Neural progenitor cell (in vitro differentiated cells): ENCODE measurements at places on chromosomes 16 and 17. TPM values are rescaled to one million over a fixed set of nuclear protein-coding genes. Genes with fewer than 3 reads are reported as not detected.

DNA sequence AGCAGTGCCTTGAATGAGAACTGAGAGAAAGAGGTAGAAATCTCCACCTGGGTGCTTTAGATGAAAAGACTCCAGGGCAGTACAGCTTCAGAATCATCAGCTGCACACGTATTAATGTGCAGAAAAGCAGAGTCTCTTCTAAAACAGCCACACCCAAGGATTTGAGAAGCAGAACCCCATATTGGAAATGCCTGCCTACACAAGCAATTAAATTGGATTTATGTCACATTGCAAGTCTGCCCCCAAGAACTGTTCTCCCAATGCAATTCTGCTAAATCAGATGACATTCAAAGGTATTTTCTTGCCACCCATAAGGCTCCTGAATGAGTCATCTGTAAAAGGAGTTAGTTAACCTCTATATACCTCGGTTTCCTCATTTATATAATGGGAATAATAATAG lies 326.0 kb upstream of the C16orf82 start:
- H3K27me3 ChIP-seq = peaks cover 2% of the 10 kb centered on the region
- DNase-seq = no peak
- H3K4me1 ChIP-seq = peaks cover 9% of the 10 kb centered on the region
- H3K4me3 ChIP-seq = no peak overlapping the region
- H3K36me3 ChIP-seq = no peaks in the 10 kb centered on the region
- no peak overlapping the region for H3K27ac ChIP-seq

DNA sequence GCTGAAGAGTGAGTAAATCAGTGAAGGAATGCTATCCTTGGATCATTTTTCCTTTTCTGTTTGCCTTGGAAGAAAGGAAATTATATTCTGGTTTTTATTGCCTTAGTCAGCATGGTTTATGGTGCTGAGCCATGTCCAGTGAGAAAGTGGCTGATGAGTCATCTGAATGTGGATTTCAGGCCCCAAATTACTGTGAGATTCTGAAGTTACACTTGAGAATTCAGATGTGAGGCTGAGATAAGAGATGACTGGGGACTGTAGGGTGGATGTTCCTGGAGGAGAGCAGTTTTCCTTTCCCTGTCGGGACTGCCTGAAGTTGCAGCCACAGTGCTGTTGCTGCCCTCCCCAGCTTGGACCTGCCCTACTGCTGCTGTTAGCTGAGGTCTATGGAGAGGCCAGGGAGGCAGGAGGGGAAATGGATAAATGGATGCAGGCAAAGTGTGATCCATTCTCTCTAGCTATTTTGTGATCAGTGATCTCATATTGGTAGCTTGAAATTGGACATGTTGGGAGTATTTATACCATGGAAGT lies 4.2 kb upstream of the MAP3K14 start:
- peaks cover 7% of the 10 kb centered on the region for H3K4me1 ChIP-seq
- DNase-seq = no peak
- H3K4me3 ChIP-seq = no peak overlapping the region
- H3K36me3 ChIP-seq = no peaks in the 10 kb centered on the region

DNA sequence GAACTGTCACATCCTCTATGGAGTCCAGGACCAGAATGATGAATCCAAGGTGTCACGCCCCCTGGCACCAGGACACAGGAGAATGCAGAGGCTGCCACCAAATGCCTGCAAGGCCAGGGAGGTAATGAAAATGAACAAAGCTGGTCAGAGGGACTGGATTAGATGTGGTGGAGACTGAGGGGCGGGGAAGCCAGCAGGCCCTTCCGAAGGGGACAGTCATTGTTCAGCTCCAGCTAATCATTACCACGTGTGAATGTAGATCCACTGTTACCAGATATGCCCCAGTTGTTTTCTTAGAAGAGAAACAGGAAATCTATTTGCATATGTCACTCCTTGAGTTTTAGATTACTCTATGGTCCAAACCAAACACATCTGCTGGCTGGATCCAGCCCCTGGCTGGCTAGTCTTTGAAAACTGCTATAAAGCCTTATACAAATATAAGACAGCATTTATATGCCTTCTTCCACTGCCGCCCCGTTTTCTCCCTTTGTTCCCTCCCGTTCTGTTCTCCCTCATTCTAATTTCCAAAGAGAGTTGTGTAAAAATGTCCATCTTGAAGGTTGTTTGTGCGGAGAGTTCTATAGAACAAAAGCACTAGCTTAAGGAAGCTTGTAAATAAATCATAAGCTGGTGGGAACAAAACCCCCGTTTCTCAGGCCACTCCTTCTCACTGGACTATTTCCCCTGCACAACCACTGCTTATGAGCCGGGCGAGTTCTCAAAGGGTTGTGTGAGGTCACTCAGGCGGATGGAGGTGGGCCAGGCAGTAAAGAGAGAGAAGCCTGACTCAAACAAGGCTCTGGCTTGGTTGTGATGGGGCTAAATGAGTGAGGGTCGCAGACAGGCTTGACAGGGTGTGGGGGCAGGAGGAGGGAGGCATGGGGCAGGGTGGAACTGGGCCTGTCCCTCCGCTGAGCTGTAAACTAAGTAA lies 14.2 kb downstream of the CRYM start:
- no peak overlapping the region for H3K4me3 ChIP-seq
- peak; percentile 34 for DNase-seq
- H3K4me1 ChIP-seq = peaks cover 11% of the 10 kb centered on the region
- no peaks in the 10 kb centered on the region for H3K27me3 ChIP-seq
- no peak overlapping the region for H3K27ac ChIP-seq
- H3K36me3 ChIP-seq = no peaks in the 10 kb centered on the region

GRCh38 chr16:76035689-76036088 lies 241.5 kb upstream of the CNTNAP4 start:
- H3K36me3 ChIP-seq = no peaks in the 10 kb centered on the region
- H3K27me3 ChIP-seq = no peaks in the 10 kb centered on the region
- peak; percentile 37 for DNase-seq
- no peak overlapping the region for H3K4me3 ChIP-seq
- H3K27ac ChIP-seq = no peak overlapping the region
- no peaks in the 10 kb centered on the region for H3K4me1 ChIP-seq

MBTD1 gene
- 50.1 and 69.8 TPM in 2 replicates for total RNA-seq

- H3K4me3 ChIP-seq = no peak overlapping the region
- no peaks in the 10 kb centered on the region for H3K36me3 ChIP-seq
- DNase-seq = no peak
- H3K4me1 ChIP-seq = peaks cover 30% of the 10 kb centered on the region
Measured at GRCh38 chr16:87131061-87131995, 185.9 kb downstream of the C16orf95 start.

UBB gene
- total RNA-seq = 1,249 and 1,476 TPM in 2 replicates
